GM13976 (cell line): ENCODE measurements at places on chromosomes 4 and X.
A peak's percentile ranks its signal among the peaks of the same experiment; 100 is the strongest.

DNA sequence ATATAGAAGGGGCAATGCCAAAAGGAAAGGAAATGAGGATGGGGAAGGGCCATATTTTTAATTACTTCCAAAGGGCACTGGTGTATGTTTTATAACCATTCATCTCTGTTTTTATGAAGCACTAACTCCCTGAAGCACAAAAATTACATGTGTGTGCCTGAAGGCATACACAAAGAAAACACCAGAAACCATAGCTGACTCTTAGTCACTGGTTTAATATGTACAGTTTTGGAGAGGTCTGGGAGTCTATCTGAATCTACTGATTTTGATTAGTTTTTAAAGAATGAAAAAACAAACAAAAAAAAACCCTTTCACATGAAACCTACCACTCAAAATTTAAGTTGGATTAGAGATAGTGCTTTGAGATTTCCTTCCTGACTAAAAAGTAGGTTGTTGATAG lies 438.7 kb downstream of the RPA4 start:
- DNase-seq: no peak

- no peak for DNase-seq
Measured at GRCh38 chr4:86640469-86640868, 46.4 kb downstream of the PTPN13 start.

DNA sequence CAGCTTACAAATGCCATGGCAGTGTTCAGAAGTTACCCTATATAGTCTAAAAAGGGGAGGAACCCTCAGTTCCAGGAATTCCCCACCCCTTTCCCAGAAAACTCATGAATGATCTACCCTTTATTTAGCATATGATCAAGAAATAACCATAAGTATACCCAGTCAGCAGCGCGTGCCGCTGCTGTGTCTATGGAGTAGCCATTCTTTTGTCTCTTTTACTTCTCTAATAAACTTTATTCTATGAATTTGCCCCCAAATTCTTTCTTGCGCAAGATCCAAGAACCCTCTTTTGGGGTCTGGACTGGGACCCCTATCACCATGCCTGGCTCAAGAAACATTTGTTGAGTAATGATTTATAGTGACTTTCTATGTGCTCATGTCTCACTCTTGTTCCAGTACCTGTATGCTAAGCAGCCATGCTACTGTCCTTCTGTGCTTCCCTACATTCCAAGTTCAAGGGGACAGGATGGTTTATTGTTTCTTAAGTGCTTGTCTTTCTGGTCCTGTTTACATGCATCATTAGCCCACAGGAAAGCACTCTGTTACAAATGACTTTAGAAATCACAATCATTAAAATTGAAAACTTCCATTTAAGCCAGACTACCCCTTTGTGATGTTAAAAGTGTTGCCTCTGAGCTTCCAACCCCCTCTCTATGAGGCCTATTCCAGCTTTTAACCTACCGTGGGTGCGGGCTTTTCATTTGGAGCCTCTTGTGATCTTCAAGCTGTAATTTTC lies 63.4 kb upstream of the S100G start:
- no peak for DNase-seq

DNA sequence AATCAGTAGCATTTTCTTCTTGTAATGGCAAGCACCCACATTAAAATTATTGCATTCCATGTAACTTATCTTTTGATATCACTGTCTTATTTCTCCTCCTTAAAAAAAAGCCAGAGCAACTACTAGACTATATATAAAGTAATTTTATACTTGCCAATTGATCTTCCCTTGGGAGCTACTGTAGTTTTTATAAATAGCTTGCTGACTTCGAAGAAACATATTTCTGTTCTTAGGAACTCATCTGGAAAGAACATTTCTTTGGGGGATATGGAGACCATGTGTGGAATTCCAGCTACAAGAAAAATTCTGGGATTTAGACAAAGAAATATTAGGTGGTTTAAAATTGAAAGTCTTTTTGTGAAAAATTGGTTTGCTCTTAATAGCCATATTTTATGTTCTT lies 94.9 kb downstream of the BMPR1B start:
- no peak for DNase-seq

DNA sequence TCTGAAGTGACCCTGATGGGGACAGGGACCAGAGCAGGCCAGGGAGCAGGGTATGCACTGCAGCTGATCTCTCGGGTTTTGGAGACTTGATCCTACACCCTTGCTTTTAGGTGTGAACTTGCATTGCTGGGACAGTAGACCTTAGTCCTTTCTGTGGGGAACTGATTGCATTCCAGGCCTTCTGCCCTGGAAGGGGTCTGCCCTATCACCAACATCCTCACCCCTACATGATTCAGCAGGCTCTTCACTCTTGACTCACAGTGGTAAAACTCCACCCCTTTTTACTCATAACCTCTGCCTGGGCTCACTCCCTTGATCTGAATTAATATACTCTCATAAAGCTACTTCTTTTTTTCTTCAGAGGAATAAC lies 6.6 kb upstream of the DDX60L start:
- no peak for DNase-seq

GRCh38 chrX:118038614-118039365 lies 77.8 kb downstream of the KLHL13 start:
- DNase-seq: no peak

DNA sequence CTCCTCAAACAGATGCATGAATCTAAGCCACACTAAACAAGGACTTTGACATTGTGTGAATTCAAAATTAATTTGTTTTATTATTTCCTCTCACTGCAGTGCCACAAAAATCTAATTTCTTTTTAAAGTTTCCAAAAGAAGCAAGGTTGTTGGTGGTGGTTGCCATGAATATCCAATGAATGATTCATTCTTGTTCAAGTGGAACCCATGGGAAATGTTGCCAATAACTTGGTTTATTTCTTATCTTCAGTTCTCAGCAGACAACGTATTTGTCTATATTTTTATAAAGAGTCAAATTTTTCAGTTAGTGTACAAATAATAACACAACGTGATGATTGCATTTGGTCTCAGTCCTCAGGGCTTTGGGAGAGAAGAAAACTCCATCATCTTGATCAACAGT lies 309.4 kb upstream of the NOCT start:
- DNase-seq: no peak

- peak; percentile 47 for DNase-seq
Measured at GRCh38 chrX:53831662-53832635, 145.4 kb upstream of the HUWE1 start.

DNA sequence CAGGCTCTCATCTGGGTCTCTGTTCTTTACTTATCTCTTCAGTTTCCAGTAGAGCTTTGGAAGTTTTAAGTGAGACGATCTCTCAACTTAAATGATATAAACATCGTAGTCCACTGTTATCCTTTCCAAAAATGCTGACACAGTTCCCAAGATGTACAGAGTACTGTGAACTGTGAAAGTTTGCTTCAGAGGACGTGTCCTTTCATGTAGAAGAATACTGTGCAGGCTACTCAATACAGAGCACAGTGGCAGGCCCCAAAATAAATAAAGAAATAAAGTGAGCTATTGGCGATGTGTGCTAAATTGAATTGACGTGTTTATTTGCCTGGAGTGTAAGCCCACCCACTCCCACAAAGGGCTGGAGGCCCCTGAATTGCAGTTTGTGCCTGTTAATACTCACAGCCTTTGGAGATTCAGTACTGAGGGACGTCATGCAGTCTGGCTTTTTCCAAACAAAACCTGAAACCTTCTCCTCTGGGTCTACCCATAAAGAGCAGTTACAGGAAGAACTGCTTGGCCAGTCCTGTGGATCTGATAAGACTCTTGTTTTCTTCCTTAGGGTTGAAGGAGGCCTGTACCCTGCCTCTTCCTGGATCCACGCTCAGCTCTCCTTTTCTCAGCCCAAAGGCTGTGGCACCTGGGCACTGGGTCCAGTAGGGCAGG lies 66.1 kb downstream of the SOWAHB start:
- DNase-seq: no peak

DNA sequence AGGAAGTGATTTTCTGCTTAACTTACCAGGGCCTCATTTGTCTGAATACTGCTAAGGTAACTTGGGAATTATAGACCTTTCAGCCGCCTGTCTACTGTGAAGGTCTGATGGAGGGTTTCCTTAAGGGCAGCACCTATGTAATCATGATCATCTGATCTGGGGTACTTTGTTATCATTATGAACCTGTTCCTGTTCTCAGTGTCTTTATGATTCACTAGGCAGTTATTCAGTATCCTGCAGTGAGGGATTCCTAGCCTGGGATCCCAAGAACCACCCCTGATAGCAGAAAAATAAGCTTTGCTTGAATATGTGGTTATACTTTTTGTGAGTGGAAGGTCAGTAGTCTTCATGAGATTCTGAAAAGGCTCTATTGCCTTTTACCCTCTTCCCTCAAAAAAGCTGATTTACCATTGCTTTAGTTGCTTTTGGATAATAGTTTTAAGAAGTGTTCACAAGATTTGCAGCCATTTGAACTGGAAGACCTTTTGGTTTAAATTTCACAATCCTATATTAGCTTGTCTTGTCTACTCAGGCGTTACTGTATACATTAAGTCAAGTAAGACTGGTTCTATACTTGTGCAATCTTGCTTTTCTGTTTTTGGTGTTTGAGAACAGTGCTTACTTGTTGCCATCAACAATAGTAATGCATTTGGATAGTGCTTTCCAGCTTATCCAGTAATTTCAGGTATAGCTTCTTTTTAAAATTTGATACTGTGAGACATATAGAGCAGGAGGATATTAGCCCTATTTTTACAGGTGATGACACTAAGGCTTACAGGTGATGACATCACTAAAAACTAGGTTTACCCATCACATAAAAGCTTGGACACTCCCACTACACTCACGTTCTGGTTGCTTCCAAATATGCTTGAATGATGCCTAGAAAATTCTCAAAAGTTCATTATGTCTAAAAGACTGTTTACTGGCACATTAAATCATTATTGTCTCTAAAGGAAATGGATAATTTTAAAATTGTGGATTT lies 60.0 kb downstream of the FHIP1A start:
- no peak for DNase-seq

DNA sequence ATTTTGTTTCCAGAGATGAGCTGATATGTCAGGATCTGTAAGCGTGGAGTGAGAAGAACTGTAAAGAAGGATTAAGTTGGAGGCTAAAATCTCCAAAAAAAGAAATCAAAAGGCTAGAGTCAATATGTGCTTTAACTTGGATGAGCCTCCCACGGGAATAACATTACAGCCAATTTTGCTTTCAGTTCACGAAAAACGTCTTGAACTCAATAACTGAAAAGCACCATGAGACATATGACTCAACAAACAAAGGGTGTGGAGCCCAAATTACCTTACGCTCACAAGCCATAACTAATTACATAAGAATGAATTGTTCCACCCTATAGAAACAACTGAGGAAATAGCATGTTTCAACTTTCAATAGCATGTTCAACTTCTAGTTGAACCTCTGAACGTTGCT lies 22.3 kb downstream of the TMPRSS11D start:
- DNase-seq: no peak

- no peak for DNase-seq
Measured at GRCh38 chr4:7420661-7421040, 14.1 kb downstream of the PSAPL1 start.

DNA sequence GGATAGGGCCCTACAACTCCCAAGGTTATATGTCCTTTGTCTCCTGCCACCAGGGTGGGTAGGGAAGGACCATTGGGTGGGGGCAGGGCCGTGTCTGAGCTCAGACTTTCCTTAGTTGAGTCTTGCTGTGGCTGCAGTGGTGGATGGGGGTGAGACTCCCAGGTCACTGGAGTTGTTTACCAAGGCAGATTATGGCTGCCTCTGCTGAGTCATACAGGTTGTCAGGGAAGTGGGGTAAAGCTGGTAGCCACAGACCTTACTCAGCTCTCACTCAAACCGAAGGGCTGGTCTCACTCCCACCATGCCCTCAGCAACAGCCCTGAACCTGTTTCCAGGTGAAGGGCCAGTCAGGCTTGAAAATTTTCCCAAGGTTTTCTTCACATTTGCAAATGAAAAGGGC lies 58.8 kb upstream of the FAAH2 start:
- no peak for DNase-seq
